ENCODE measurements at places on chromosomes 7 and 10.

DNA sequence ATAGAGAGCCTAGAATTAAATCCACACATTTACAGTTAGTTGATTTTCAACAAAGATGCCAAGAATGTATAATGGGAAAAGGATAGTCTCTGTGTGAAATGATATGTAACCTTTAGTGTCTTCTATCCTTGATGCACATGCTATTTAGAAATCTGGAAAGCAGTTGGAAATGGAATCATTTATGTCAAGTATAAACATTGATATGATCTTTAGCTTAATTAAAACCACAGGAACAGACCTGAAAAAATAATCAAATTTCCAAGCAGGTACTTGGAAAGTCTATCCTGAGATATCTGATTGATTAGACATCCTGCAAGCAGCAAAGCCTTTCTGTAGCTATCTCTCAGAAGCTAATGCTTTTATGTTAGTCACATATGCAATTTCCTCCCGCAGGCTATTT, 24.4 kb upstream of the SRI start:
- DNase-seq: no peak

DNA sequence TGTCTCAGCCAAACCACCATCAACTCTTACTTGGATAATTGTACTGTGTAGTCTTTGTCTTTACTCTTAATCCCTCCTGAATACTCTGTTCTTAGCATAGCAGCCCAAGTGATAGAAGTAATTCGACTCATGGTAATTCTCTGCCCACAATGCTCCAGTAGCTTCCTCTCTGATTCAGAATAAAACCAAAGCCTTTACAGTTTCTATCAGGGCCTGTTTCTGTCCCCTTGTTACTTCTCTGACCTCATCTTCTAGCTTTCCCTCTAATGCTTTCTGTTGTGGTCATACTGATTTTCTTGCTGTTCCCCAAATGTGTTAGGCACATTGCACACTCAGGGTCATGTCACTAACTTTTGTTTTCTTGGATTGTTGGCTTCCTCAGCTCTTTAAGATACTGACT, 8.0 kb downstream of the ZNF518A start:
- DNase-seq: no peak

DNA sequence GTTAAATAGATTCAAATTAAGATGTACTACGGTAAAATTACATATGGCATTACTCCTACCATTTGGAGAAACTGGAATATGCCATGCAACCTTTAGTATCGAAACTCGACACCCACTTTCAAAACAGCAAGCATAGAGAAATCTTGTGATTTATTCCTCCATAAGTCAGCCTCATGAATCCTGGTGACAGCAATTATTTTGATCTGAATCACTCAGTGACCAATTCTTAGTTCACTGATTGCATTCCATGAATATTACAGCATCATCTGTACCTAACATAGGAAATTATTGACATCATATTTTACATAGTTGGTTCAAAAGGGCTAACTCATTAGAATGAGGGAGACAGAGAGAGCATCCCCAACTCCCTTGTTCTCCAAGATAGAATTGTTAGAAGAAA, 89.6 kb downstream of the CACNB2 start:
- DNase-seq: no peak

DNA sequence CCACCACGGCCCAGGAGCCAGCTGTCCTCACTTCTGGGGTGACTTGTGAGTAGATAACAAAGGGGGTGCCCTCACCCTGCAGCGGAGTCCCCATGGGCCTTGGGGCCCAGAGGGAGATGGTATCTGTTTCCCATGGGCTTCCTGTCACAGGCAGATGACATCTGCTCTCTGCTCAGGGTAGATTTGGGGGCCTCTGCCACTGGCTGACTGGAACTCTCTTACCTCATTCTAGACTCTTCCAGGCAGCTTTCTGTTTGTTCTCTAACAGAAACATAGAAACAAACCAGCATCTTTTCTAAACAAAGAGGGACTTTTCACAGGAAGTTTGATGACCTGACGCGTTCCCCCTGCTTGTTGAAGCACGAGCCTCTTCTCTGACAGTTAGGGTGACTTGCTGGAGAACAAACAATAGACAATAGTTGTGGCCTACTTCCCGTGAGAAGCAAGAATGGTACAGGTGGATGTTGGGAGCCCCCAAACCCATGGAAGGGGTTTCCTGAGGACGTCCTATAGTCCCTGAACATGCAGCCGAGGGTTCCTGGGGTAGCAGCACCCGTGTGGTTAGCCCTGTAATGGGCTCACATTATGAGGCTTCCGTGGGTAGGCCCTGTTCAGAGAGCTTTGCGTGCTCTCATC, 61.6 kb downstream of the GRK5 start:
- DNase-seq: no peak

DNA sequence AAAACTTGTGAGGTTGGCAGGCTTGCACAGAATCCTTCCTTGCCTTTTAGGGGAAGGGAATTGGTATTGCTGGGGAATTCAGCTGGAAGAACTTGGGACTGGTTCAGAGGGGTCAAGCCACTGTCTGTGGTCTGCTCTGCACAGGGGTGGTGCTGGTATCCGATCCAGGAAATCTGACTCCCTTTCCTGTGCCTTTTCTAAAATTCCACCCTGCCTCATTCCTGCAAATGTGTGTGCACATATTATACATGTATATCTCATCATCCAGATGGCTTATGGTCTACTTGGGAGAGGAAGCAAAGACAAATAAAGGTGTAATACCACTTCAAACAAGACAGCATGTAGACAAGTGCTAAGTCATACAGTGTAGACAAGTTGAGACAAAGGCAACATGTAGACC, 14.3 kb downstream of the UBTD1 start:
- DNase-seq: no peak

- no peak for DNase-seq
Observed at GRCh38 chr7:151240942-151241754, 7.3 kb downstream of the SMARCD3 start.

- DNase-seq: peak; percentile 23
Observed at GRCh38 chr7:12199363-12199762, 11.7 kb upstream of the TMEM106B start.

DNA sequence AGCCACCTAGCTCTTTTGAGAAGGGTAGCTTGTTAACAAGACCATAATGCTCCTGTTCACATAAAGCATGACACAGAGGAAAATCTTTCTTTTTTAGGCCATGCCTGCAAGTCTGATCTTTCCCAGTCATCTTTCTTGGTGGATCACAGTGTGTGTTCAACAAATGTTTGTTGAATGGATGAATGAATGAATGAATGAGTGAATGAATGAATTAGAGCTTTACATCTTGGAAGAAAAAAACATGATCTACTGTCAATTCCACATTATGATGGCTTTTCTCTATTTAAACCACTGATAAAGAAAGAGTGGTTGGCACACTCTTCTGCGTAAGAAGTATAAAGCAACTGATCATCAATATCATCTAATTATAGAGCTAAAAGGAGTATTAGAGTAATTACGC, 148.7 kb downstream of the CCDC71L start:
- no peak for DNase-seq

- no peak for DNase-seq
Observed at GRCh38 chr7:96052289-96052688, 269.6 kb downstream of the SLC25A13 start.

DNA sequence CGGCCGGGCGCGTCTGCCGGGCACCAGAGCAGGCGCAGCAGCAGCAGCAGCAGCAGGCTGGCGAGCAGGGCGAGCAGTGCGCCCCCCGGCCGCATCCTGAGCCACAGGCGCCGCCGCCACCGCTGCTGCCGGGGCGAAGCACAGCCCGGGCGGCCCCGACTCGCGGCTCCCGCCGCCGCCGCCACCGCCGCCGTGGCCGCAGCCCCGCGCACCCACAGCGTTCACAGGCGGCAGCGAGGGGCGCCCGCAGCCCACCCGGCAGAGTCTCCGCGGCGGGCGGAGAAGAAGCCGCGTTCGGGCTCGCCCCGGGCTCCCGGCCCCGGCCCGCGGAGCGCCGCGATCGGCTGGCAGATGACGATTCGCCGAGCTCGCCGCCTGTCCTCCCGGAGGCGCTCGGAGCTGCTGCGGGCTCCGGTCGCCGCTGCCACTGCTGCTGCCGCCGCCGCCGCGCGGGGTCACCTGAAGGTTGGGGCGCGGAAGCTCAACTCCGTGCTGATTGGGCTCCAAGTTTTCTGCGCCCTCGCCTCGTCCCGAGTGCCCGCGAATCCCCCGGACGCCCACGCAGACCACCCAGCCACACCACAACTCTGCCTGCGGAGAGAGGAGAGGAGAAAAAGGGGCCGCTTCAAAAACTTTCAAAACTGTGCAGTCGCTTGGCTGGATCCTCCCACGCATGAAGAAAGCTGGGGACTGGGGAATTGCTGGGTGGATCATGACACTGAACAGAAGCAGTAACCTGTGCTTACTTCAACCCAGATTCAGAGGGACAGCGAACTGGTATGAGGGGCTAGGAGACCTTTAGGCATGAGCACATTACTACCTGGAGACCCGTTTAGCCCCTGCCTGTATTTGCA, at the start of gene ST8SIA6:
Gene ST8SIA6 (minus strand): TSS at position 435 of the 854 bp plus-strand sequence. CDS start 340 bp downstream, at position 95.
- DNase-seq: no peak

Measured in kidney epithelial cell (primary cell).